Non-pigmented ciliary epithelial cell (primary cell): ENCODE measurements at places on chromosomes 3 and 15.
A peak's percentile ranks its signal among the peaks of the same experiment; 100 is the strongest.

DNA sequence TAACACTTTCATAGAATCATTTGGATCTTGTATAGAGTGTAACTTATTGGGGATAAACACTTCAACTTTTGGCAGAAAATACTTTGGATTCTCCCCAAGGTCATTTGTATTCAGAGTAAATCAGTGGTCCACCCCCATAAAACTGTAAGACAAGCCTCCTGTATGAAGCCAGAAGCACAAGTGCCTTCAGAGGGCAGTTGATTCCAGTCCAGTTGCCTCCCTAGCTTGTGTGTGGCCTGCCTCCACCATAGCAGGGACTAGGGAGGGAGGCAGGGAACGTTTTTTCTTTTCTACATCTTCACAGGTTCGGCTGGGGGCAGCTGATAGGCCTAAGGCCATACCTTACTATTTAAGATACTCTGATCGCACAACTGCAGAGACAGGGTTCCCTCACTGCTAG is 11.6 kb downstream of the GORASP1 start:
- DNase-seq, result no peak

DNA sequence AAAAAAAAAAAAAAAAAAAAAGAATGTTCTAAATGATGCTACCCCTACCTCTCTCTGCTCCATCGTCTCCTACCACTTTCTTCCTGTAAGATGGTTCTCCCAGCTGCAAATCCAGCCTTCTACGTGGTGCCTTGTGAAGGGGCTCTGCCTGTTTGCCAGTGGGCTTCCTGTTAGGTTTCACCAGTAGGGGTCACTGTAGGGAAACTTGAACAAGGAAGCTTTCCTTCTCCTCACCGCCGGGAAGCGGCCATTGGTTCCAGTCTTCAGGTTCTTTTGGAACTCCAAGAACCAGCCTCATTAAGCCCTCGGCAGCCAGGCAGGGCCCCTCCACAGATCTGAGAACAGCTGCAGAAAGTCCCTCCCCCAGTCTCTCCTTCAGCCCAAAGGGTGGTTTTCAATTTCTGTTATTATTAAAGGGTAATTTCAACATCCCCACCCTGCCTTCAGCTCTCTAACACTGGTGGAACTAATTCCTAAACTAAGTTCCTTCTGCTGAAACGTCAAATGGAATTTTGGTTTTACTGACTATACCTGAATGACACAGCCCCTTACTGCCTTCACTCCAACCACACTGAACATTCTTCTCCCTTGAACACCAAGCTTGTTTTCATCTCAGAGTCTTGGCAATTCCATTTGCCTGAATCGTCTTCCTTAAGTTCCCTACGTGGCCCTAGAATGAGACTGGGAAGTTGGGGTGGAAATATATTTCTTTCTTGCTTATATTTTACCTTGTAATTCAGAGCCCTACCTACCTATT is 13.5 kb downstream of the MCCC1 start:
- peak; percentile 52 for DNase-seq

GRCh38 chr3:106337116-106337515 is 468.3 kb upstream of the CBLB start:
- DNase-seq, result no peak

DNA sequence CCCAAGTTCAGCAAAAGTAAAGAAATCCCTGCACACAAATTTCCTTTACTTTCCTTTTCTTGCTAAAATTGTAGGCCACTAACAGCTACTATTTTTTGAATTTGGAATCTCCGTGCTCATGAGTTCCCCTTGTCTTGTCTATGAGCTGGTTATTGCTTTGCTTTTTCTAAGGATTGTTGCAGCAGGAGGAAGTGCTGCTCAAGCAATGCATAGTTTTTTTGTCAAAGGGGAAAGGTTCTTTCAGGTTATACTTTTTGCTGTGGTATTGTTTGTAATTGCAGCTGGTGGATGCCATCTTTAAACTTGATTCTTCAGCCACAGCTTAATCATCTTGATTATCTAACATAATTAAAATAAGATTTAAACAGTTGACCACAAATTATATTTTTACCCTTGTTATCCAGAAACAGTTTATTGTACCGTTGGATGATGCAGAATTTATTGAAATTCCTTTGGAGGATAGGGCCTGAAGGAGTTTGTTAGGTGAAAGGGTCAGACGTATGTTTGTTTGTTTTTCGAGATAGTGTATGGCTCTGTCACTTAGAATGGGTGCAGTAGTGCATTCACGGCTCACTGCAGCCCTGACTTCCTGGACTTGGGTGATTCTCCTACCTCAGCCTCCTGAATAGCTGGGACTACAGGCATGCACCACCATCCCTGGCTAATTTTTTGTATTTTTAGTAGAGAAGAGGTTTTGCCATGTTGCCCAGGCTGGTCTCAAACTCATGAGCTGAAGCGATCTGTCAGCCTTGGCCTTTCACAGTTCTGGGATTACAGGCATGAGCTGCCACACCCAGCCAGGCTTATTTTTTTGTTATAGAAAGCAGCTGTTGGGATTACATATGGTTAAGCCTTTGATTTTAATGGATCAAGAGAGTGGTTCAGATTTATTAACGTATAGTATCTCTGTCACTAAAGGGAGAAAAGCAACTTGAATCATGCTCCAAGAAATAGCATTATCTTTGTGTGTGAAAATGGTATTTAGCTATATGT is 11.7 kb downstream of the MGA start:
- no peak for DNase-seq

DNA sequence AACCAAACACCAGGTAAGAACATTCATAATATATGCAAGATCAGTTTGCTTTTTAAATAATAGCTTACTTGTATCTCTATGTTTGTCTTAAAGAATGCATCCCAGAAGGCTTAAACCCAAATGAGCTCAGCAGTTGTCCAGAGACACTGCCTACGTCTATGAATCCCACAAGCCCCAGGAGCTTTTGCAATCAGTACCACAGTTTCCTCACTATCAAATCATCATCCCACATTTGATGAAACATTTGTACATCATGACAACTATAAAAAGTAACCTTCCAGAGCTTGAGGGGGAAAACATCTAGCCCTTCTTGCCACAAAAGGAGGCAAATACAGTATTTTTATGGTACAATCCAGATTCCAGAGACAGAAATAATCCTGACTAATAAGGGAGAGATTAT is 63.7 kb downstream of the ATP8B4 start:
- DNase-seq, result no peak

GRCh38 chr3:52041118-52041731 is 15.1 kb downstream of the DUSP7 start:
- DNase-seq, result no peak

- no peak for DNase-seq
Observed at GRCh38 chr15:51218299-51218938, 120.0 kb downstream of the CYP19A1 start.

DNA sequence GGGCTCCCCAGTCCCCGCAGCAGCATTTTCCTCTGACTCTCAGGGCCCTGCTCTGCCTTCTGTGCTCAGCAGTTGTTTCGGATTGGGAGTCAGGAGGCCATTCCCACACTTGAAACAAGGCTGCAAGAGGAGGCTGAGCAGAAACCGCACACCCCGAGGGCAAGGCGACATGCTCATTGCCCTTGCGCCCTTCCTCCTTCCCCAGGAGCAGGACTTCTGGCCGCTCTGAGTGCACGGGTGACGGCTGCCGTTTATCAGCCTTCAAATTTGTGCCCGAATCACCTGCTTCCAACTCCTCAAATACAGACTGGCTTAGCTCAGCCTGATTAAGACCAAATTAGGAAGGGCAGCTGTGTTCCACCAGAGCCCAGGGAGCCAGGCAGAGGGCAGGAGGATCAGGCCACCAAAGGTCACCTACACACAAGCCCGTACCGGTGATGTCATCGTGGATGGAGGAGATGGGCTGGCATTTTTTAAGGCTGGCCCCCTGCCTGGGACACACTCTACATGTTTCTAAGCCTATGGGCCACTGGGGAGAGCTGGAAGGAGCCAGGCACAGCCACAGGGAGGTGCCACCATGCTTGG is 38.1 kb downstream of the TM2D3 start:
- no peak for DNase-seq
